ENCODE measurements at places on chromosomes 2 and 18. TPM values are rescaled to one million over a fixed set of nuclear protein-coding genes. Genes with fewer than 3 reads are reported as not detected.

Gene HOXD4
- total RNA-seq, result 3.6 TPM

DNA sequence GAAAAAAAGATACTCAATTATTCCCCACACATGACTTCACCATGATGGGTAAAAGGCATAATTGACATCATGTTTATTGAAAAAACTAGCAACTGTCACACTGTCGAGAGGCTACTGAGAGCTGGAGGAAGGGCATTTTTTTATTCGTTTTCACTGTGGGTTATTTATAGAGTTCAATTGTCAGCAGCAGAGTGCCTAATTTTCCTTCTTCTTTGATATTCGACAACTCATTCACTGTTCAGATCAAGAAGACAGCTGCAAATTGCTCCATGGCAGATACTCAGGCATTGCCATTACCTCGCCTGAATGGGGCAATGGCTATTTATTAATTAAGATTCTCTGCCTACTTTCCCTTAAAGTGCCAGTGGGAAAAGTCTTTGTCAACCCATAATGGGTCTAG, 197.5 kb upstream of the NRP2 start:
- DNase-seq, result no peak

DNA sequence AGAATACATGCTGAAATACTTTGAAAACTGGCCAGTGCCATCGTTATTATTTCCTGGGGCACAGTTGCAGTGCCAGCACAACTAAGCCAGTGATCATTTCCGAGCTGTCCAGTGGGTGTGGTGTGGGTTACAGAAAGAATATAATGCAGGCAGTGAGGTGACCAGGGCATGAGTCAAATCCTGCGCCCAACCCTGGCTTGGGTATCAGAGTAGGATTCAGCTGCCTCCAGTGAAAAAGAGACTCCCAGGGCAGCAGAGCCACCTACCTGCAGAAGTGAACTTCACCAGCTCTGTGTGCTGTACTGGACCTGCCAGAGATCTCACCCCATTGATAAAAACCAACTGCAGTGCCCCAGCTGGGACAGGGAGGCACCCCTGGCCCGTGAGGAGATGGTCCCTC, 18.0 kb downstream of the SLC9A2 start:
- no peak for DNase-seq

DNA sequence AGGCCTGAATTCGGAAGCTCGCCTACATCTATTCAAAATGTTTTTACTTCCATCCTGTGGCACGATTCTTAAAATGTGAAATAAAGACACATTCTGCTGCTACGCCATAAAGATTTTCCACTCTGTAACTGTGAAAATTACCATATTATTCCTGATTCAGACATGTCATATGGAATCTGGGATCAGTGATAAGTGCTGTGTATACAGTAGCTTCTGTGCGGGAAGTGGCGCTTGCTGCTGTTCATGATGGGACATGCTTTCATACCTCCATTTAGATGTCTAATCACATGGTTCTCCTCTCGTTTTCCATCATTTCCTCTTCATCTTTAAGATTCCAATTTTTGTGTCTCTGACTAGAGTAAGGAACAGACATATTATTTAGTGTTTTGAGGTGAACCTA, 163.2 kb downstream of the TMEM182 start:
- DNase-seq, result no peak

- no peak for DNase-seq
Measured at GRCh38 chr2:55901941-55902340, 21.6 kb downstream of the EFEMP1 start.

Gene ABCA12
- total RNA-seq, result not detected

DNA sequence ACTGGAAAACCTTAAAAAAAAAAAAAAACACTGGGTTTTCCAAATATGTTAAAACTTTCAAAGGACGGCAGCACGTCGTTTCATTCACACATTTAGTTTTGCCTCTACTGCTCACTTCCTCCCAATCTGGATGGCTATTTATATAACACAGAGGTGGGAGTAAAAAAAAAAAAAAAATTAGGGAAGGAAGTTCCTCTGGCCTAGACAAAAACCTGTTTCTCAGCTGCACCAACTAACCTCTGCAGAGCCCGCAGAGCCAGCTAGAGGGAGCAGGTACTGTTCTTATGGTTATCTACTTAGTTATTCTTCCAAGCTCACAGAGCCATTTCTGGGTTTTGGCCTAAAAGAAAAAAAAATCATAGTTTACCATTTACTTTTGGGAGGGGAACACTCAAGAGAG, 28.1 kb downstream of the SLC1A4 start:
- peak; percentile 69 for DNase-seq

Gene ITPRIPL1
- total RNA-seq, result 6.7 TPM

- no peak for DNase-seq
Measured at GRCh38 chr2:190792956-190793888, 87.4 kb upstream of the GLS start.

Gene POTEI
- total RNA-seq, result not detected

- DNase-seq, result no peak
Measured at GRCh38 chr18:4125627-4126230, 329.4 kb downstream of the DLGAP1 start.

DNA sequence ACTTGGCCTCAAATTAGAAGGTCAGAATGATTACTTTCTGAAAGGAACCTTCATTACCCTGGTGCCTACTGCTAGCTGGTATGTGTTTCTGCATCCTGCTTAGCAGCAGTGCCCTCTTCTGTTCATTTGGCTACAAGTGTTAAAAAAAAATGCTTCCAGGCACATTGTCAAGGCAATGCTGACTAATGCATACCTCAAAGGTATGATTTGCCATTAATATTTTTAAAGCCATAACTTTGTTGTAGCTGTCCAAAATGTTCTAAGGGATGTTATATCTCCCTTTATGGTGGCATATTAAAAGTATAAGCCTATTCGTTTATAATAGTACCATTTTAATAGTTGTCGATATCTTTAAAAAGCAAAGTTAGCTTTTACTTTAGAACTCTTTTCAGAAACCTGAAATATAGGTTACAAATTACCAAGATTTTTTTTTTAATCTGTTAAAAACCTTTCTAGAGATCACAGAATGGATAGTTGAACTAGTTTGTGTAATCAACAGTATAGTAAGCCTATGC, 52.0 kb upstream of the FAM171B start:
- DNase-seq, result peak; percentile 75

Gene CIDEA
- not detected for total RNA-seq

GRCh38 chr2:223563462-223563861, 38.7 kb downstream of the SCG2 start:
- peak; percentile 40 for DNase-seq

DNA sequence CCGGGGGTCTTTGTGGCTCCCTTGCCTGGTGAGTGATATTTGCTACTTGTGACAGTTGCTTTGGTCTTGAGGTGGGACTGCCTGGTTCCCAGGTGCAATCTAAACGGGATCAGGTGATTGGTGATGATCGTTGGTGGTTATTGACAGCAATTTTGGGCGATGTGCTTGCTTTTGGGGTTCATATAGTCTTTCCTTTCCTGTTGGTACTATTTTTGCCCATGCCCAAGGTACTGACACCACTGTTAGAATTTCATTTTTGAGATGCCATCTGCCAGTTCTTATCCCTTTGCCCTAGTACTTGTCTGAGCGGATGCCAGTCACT, 573 bp downstream of the WDR7 start:
- no peak for DNase-seq

- no peak for DNase-seq
Measured at GRCh38 chr2:144244938-144245337, 275.0 kb downstream of the ZEB2 start.

GRCh38 chr2:143942486-143942885, 577.4 kb downstream of the ZEB2 start:
- DNase-seq, result no peak

DNA sequence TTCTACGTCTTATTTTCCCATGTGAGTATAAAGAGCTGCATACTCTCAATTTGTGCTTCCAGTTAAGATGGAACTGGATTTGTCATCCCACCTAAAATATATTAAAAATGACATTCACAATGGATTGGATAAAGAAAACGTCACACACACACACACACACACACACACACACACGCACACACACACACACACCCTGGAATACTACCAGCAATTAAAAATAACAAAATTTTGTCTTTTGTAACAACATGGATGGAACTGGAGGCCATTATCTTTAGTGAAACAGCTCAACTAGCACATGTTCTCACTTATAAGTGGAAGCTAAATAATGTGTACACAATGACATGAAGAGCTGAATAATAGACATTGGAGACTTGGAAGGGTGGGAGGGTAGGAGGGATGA, 3.8 kb upstream of the QPCT start:
- no peak for DNase-seq

DNA sequence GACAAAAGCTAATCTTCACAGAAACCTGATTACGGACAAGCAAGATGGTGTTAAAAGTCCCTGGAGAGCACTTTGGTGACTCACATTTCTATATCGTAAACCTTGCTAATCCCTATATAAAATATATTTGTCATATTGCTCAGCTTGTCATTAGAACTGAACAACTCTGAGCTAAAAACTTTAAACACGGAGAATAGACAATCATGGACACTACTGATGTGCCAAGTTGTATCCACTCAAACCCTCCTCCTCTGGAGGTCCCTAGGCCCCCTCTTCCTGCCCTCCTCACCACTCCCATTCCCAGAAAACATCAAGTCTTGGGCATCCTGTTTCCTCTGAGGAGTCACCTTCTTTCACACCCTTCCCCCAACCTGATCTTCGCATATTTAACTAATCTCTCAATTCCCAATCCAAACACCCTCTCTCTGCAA, 138.7 kb upstream of the PID1 start:
- DNase-seq, result no peak

Gene CTAGE1
- total RNA-seq, result 0.03 TPM

Gene METTL21A
- total RNA-seq, result 39.1 TPM

DNA sequence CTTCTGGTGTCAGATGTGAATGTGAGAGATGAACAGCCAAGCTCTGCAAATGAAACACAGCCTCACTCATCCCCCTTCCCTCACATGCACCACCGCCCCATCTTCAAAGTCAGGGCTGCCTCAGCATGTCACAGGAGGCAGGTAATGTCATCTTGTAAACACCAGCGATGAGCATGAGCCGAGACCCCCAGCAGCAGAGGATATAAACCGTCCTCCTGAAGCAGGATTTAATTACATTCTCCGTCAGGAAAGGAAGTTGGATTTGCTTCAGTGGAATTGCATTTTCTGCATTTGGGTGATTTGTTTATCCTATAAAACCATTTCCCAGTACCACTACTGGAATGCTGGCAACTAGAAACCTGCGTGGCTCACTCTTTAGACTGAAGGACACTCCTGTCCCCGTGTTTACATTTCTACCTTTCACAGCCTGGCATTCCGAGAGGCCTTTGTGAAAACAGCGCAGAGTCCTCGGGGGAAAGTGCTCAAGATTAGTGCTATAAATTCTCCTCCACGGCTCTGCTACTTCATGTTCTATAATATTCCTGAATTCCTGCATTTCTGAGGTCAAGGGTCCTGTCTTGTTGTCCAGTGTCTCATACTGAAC, 619.2 kb downstream of the IRS1 start:
- no peak for DNase-seq

DNA sequence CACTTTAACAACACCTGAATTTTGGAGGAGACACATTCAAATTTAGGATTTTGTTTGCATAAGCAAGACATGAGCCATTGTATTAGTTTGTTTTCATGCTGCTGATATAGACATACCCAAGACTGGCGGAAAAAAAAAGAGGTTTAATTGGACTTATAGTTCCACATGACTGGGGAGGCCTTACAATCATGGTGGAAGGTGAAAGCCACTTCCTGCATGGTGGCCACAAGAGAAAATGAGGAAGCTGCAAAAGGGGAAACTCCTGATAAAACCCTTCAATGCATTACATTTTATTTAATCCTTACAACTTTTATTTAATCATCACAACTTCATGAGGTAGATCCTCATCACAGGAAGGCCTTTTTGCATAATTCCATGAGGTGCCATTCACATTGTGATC, 242.0 kb upstream of the STON1 start:
- no peak for DNase-seq

Data from SK-MEL-5 (cell line).